ENCODE measurements at places on chromosomes 7 and 10. TPM values are rescaled to one million over a fixed set of nuclear protein-coding genes. Genes with fewer than 3 reads are reported as not detected.
A peak's percentile ranks its signal among the peaks of the same experiment; 100 is the strongest.

The SFXN4 gene
- total RNA-seq = 18.3 TPM

- no peak for DNase-seq
Measured at GRCh38 chr7:85320699-85321476, 134.0 kb upstream of the SEMA3D start.

The CLDN15 gene
- total RNA-seq = 16.0 TPM

GRCh38 chr7:128791972-128792327 is 182 bp downstream of the CCDC136 start:
- DNase-seq = no peak

The PLEKHS1 gene
- total RNA-seq = 4.9 TPM

DNA sequence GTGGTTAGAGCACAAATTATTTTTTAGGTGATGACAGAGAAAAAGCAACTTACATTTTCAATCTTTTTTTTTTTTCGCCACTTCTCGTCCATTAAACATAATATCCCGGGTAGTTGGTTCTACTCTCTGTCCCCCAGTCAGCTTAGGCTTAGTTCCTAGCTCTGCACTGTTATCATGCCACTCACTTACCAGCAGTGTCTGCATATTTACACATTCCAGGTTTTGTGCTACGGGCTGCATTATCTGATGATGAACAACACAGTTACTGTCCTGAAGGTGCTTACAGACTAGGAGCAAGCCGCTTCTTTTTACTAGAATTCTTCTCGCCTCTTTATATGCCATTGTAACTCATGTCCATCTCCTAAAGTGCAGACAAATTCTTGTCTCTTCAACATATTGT is 121.8 kb upstream of the NPVF start:
- no peak for DNase-seq

DNA sequence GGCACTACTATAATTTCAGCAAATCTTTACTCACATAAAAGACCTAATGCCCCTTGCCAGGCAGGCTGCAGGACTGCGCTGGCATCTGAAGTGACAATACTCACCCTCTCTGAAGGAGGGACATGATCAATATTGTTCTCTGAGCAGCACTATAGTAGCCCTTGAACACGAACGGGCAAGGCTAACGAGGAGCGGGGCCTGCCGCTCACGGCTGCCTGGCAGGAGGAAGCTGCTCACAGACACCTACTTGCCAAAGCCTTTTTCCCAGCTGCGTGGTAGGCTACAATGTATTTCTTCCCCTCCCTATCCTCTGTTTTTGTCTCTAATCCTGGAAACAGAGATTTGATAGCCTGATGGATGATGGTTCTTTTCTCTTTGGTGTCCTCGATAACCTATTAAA is 19.9 kb downstream of the PUS7 start:
- DNase-seq = no peak

DNA sequence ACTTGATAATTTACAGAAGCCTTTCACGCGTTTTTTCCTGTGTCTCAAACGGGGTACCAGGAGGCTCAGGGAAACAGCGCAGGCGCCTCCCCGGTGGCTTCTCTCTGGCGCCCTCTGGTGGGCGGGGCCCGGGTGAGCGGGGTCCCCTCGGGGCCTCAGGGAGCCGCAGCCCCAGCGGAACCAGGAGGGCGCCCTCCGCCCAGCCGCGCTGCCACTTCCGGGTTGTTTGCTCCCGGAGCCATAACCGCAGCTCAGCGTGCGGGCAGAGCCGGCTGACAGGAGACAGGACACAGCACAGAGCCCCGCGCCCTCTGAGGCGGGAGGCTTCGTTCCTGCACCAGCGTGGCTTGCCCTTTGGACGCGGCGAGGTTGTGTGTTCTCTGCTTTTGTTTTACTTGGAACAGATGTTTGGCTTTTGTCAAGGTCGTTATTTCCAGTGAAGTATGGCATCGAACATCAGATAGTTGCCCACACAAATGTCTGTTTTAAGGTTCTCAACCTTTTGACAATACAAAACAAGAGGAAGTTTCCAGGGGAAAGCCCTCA is 6.9 kb upstream of the CYP2E1 start:
- peak; percentile 83 for DNase-seq

The ZNF511 gene
- total RNA-seq = 40.1 TPM

- no peak for DNase-seq
Measured at GRCh38 chr10:42963312-42963711, 113.6 kb upstream of the RET start.

The PPIA gene
- 2,776 TPM for total RNA-seq

DNA sequence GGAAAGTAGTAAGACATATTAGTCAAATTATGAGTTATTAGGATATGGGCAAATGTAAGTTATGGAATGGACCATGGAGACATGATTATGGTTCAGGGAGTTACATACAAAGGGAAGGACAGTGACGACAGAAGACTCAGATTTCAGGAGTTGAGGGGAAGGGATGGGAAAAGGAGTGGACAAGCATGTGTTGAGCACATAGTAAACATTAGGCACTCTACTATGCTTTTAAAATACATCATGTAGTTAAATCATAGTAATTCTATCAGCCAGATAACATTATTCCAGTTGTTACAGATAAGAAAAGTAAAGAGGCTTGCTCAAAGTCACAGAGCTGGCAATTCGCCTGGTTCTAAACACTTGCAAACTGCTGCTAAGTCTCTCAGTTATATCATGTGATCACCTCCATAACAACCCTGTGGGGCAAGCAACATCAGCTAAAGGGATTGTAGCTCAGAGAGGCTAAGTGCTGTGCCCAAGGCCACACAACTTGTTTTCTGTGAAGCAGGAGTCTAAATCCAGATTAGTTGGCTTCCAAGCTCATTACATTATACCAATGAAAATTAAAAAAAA is 115.2 kb upstream of the MDFIC start:
- no peak for DNase-seq

- no peak for DNase-seq
Measured at GRCh38 chr10:71264345-71265200, 52.2 kb downstream of the UNC5B start.

DNA sequence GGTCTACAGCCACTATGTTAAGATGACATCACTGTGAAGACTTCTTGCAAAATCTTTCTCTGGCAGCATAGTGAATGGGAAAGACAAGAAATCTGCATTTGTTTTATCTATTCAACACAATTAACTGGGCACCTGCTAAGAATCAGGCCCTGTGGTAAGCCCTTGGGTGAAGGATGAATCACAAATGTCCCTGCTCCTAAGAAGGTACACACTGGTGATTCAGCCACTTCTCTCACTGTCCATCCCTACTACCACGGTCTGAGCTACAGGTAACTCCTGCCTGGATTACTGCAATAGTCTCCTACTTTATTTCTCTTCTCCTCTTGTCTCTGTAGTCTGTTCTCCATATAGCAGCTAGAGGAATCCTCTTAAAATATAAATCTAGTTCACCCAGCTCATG is 116.1 kb downstream of the HIBADH start:
- DNase-seq = no peak

- DNase-seq = no peak
Measured at GRCh38 chr7:129975309-129975708, 22.5 kb upstream of the UBE2H start.

DNA sequence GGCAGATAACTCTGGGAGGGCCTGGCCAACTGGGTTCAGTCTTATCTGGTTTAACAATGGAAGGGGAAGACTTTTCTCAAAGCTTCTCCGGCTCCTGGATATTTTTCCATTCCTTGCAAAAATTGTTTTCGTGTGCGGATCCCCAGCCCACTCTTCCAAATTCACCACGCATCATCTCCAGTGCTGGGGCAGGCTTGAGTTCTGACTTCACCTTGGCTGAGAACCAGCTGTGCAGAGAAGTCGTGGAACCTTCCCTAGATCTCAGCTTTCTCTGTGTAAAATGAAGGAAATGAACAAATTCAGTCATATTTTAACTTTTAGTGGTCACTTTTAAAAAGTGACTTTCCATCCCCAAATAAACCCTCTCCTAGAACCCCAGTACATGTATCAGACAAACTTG is 297.0 kb downstream of the TCF7L2 start:
- no peak for DNase-seq

Measured in PC-9 (cell line).